ENCODE measurements at places on chromosomes 12 and 14.

DNA sequence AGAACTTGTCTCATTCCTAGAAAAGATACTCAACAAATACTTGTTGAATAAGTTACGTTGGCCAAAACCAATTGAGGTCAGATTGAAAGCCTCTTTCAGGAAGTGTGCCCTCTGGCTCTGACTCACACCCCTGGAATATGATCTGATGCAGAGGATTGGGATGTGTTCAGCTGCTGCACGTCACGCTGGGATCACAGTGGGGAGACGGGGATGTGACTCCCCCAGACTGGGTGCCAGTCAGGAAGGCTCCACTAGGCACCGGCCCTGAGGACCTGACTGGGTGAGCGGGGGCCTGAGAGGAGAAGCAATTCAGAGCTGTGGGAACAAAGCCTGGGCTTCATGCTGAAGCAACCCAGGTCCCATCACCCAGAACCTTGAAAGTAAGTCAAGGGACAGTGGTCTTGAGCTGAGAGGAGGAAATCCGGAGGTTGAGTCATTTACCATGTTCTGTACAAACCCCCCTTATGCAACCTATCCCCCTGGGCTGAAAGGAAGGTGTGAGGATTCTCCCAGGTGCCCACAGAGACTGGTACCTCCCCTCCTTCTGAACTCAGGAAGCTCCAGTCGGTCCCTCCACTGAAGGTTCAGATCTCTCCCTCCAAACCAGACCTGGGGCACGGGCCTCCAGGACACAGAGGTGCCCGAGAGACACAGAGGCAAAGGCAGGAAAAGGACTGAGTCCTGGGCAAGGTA, 3.9 kb downstream of the CEBPE start:
- no peak for DNase-seq

- DNase-seq, result no peak
Measured at GRCh38 chr14:74645244-74645643, 33.2 kb upstream of the LTBP2 start.

GRCh38 chr12:129332286-129332685, 479.0 kb downstream of the GLT1D1 start:
- DNase-seq, result no peak

- no peak for DNase-seq
Measured at GRCh38 chr14:61929651-61930050, 167.4 kb downstream of the SNAPC1 start.

DNA sequence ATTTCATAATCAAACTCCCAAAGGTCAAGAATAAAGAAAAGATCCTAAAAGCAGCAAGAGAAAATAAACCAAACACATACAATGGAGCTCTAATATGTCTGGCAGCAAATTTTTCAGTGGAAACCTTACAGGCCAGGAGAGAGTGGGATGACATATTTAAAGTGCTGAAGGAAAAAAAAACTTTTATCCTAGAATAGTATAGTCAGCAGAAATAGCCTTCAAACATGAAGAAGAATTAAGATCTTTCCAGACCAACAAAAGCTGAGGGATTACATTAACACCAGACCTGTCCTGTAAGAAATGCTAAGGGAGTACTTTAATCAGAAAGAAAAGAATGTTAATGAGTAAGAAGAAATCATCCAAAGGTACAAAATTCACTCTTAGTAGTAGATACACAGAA, 215.7 kb upstream of the IGF1 start:
- no peak for DNase-seq

DNA sequence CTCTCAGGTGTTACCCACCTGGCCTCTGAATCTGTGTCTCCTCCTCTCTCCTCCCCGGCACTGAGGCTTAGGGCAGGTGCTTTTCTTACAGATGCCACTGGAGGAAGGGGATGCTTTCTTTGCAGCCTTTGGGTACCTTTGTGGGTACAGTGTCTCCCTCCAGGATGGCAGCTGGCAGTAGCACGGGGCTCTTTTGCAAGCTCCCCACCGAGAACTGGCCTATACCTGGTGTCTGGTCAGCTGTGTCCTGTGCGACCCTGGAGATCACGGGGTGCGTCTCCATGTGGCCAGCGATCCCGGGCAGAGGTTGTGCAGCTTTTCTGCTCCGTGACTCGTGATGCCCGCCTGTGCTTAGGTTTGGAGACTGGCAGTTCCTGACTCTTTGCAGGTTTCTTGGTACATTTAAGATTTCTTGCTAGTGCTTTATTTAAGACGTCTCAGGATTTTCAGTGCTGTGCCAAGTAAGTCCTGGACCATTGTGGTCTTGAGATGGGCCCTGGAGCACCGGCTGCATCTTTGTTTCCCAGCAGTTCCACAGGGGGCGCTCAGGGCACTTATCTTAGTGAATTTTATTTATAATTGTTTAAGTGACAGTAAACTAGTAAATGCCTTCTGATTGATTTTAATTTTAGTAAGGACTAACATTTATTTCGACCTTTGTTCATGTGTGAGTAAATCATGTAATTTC, 68.9 kb downstream of the DDX51 start:
- DNase-seq, result no peak

DNA sequence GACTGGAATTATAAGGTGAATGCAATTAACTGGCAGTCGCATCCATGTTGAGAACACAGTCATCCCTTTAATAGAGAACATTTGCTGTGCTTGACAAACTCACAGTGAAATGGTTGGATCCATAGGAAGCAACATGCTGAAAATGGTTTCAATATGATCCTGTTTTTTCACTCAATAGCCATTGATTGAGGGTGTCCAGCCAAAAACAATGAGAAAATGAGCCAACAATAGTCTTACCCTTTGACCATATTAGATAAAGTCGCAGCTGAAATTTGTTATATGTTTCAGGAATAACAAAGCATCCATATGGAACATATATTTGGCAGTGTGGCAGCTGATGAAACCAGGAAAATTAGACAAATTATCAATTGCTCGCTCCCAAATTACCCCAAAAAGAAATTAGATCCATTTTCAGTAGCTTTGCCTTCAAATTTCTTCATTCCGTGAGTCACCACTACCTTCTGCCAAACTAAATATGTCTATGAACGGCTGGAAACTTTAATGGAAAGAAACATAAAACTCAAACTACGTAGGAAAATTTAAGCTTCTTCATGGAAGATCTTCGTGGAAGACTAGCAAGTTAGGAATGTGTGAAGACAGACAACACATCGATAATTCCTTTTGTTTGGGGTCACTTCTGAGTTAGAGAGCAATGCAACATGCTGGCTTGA, 17.4 kb downstream of the IGF1 start:
- no peak for DNase-seq

DNA sequence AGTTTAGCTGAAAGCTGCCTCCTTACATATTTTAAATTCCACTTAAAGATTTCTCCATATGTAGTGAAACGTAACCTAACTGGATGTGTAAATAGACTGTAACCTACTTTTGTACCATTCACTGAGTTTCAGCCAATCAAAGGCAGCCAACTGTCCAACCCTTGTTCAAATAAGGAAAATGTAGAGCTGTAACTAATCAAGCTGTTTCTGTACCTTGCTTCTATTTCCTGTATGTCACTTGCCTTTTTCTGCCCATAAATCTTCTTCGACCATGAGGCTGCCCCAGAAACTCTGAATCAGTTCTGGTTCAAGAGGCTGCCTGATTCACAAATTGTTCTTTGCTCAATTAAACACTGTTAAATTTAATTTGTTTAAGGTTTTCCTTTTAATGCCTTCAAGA, 6.3 kb downstream of the SLC7A8 start:
- DNase-seq, result no peak

GRCh38 chr14:103925316-103925715, 2.9 kb upstream of the TDRD9 start:
- no peak for DNase-seq

DNA sequence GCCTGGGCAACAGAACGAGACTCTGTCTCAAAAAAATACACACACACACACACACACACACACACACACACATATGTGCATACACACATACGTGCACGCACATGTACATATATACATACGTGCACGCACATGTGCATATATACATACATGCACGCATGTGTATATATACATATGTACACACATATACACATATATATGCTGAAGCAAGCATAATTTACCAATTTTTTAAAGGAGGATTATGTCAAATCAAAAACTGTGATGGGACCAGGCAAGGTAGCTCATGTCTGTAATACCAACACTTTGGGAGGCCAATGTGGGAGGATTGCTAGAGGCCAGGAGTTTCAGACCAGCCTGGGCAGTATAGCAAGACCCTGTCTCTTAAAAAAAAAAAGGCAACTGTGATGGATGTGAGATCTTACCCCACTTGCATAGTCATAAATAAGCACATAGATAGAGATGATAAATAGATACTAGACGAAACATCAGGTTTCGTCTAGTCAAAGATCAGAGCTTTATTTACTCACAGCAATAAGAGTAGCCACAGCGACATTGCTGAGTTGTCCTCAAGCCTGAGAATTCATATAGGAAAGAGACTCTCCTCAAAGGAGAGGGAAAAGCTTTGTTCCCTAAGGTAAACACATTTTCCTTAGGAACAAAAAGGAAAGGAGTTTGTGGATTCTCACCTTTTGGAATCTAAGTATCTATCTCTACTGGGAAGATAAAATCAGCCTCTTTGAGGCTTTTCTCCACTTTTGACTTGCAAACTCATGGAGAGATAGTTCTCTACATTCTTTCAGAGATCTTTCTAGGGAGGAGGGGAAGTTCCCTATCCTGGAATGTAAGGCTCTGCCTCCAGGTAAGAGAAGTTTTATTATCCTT, 74.7 kb upstream of the AMN1 start:
- DNase-seq, result no peak

DNA sequence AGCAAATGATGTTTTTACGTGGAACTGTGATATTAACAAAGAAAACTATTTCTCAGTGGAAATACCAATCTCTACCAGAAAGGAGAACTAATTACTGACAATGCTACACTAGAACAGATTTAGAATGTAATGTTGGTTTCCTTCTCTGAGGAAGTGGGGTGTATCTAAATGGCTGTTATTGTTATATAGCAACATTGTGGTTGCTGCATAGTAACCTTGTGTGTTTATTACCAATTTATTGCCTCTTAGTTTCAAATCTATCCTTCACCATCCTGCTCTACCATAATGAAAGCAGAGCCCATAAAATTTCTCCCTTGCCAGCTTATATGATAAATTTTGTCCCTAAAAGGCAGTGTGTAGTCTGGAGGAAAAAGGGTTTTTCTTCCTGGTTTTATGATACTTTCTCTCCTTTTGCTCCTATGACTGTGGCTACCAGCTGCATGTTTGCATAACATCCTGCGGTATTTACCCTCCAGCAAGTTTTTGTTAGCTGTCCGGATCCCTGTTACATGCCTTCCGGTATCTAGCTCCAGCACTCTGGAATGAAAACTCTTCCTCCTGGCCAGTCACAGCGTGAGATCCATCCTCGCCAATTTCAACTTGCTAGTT, 5.7 kb upstream of the KLRK1 start:
- no peak for DNase-seq

DNA sequence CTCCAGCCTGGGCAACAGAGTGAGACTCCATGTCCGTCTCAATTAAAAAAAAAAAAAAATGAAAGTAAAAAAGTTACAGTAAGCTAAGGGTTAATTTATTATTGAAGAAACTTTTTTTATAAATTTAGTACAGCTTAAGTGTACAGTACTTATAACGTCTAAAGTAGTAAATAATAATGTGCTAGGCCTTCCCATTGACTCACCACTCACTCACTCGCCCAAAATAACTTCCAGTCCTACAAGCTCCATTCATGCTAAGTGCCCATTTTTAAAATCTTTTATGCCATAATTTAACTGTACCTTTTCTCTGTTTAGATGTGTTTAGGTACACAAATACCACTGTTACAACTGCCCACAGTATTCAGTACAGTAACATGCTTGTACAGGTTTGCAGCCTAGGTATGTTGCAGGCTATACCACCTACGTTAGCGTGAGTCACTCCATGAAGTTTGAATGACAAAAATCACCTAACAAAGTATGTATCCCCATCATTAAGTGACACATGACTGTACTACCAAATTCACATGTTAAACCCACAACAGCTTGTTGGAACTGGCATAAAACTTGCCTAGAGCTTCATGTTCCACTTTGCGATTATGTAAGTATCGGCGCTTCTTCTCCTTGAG, 10.7 kb downstream of the KANSL2 start:
- DNase-seq, result no peak

DNA sequence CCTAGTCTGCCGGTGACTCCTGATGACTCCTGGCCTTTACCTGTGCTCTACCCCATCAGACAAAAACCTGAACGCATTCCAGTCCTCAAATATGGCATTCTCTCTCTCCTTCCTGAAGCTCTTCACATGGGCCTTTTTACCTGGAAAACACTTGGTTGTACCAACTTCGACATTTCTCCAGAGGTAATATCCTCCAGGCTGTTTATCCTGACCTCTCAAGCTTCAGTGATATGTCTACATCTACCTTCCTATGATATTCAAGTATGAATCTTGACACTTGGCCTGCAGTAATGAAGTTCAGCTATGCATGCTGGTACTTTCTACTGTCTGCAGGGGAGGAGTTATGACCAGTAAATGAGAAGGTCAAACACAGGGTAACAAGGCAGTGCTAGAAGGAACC, 901.8 kb downstream of the VRK1 start:
- DNase-seq, result no peak

DNA sequence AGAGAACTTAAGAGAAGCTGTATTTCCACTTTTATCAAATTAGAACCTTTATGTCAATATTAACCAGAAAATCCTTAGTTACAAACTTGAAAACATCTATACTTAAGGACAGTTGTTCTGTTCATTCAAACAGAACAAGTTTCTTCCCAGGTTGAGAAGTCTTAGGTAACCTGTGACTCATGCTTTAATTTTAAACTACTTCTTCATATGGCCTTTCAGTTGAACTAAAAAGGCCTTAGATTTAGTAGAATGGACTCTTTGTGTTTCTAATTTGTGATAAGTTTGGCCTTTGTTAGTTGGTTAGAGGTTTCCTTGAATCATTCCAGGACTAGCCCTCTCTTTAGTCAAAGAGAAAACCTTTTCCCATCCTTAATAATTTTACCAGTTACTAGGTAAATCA, 274.2 kb downstream of the FUT8 start:
- no peak for DNase-seq

- no peak for DNase-seq
Measured at GRCh38 chr14:45651890-45652289, 398.9 kb upstream of the MIS18BP1 start.

- DNase-seq, result no peak
Measured at GRCh38 chr12:110844551-110845338, 2.0 kb upstream of the CCDC63 start.

GRCh38 chr14:97620066-97620465, 822.9 kb downstream of the VRK1 start:
- DNase-seq, result no peak

GRCh38 chr14:96587823-96588385, 85.7 kb downstream of the PAPOLA start:
- no peak for DNase-seq

Data from stimulated activated CD4-positive, alpha-beta T cell treated with anti-CD3 and anti-CD28 coated beads, Interleukin-4, amount 100 ng/mL, for 4 hours (primary cell).